H1 (cell line): ENCODE measurements at places on chromosomes 7 and 10.

DNA sequence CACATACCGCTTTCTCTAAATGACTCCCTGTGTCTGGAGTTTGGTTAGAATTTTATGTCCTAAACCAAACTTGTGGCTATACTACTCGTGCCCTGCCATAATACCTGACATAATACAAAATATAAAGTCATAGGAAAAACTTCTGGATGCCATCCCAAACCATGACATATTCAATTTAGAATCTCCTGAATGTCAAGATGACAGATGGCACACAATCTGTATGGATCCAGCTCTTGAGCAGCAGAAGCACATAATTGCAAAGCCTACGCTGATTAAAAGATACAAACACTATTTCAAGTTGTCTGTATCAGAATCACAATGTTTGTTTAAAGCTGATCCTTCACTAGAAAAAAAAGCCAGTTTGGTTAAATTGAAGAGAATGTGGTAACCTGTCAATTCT is 22.4 kb upstream of the CDC14C start:
- DNase-seq, result no peak

DNA sequence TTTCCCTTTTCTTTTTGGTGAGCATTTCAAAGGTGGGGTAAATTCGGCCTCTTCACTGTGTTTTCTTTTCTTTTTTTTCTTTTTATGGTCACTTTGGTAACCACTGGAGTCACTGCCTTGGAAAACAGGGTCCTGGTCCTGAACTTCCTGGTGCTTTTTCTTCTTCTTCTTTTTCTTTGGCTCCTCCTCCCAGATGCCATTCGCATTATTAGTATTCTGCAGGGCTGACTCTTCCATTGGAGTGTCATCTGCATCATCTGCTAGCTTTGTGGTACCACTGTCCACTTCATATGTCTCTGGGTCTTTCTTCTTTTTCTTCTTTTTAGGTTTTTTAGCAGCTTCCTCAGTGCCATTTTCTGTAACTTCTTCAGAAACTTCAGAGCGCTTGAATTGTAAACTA is 10.5 kb downstream of the POLR1F start:
- DNase-seq, result no peak

GRCh38 chr10:50318129-50318528 is 66.8 kb upstream of the ASAH2 start:
- no peak for DNase-seq

DNA sequence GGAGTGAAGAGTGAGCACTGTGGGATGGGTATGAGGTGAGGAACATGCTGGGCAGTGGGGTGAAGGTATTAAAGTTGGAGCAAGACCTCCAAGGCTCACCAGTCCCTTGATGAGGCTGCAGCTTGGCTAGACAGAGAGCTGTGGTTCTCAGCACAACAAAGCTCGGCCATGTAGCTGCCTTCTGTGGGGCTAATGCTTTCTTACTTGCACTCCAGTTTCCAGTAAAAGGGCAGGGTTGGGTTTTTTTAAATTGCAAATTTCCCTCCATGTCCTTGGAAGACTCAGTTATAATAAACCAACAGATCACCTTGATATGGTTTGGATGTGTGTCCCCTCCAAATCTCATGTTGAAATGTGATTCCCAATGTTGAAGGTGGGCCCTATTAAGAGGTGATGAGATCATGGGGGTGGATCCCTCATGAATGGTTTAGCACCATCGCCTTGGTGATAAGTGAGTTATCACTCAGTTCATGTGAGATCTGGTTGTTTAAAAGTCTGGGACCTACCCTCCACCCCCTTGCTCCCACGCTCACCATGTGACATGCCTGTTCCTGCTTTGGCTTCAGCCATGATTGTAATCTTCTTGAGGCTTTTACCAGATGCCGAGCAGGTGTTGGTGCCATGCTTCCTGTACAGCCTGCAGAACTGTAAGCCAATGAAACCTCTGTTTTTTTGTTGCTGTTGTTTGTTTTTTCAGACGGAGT is 55.9 kb downstream of the ATXN7L1 start:
- DNase-seq, result no peak

DNA sequence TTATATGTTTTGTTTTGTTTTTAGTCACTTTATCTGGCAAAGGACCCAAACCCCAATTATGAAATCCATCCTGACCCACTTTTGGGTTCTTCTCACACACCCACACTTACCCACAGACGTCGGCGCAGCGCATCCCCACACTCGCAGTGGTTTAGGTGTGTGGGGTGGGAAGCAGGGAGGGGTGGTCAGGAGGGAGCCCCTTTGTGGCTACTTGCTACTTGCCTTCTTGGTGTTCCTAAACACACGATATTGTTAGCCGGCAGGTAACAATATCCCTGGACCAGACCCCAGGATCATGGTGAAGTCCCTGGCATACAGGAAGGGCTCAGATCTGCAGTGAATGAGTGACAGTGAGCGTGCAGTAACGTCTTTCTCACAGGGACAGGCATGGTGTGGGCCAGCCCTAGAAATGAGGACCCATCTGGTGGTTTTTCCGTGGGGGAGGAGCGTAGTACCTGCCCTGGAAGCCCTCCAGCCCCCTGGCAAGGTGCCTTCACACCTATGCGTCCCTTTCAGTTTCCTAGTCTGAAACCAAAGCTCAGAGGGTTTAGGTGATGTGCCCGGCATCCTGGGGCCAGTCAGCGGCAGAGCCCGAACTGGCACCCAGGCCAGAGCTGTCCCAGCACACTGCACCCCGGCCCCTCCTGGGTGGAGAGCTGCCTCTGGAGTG is 4.4 kb downstream of the SPOCK2 start:
- DNase-seq, result no peak

DNA sequence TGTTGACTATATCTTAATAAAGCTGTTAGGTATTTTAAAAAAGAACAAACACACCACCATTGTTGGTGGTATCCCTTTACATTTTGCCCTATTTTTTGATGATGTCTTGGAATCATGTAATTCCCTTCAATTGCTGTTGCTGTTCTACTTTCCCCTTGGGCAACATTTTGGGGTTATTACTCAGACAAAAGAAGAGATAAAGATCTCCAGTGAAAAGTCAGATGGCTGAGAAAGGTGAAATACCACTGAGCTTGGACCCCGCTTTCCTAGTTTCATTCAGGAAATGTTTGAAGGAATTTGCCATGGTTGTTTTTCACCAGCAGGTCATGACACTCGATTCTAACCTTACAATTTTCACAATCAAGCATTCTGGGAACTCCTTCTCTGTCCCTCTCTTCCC is 84.6 kb downstream of the MACC1 start:
- no peak for DNase-seq

GRCh38 chr7:38185395-38186307 is 7.6 kb downstream of the STARD3NL start:
- no peak for DNase-seq

DNA sequence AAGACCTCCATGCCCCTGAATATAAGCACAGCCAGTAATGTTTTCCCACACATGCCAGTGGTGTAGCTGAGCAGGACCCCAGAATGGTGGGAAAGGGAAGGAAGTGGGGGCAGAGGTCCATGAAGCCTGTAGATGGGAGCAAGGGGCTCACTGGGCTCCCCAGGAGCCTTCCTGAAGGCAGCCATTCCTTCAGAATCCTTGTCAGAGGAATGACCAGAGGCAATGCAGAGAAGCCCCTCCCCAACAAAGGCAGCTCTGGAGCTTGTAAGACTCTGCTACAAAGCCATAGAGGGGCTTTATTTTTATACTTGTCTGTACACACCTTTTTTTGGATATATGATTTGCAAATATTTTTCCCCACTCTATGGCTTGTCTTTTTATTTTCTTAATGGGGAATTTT is 165.0 kb upstream of the TCF7L2 start:
- no peak for DNase-seq

- DNase-seq, result no peak
Observed at GRCh38 chr7:38169847-38170246, 8.2 kb upstream of the STARD3NL start.

DNA sequence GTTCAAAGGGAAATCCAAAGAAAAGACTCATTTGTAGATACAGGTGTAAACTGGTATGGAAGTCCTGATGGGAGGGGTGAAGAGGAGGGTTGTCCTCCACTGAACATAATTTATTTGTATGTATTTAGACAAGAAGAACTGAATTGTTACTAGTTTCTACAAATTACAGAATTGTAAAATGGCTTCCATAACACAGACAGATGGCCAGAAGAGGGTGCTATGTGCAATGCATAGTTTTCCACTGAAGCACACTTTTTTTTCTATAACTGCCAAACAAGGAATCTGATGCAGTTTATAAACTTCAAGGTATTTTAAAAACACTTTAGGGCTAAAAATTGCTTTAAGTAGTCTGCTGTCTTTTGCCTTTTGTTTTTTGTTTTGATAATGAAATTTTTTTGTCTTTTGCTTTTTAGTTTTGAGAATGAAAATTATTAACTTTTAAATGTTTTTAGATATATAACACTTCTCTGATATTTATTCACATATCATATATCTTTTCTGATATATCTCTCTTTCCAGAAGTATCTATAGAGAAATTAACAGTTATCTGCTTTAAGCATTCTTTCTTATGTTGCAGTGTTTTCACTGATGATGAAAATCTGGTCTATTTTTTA is 58.5 kb downstream of the PHYHIPL start:
- no peak for DNase-seq

GRCh38 chr10:91420868-91421267 is 10.7 kb downstream of the HECTD2 start:
- DNase-seq, result no peak

- DNase-seq, result no peak
Observed at GRCh38 chr10:60422809-60423208, 33.1 kb upstream of the ANK3 start.

DNA sequence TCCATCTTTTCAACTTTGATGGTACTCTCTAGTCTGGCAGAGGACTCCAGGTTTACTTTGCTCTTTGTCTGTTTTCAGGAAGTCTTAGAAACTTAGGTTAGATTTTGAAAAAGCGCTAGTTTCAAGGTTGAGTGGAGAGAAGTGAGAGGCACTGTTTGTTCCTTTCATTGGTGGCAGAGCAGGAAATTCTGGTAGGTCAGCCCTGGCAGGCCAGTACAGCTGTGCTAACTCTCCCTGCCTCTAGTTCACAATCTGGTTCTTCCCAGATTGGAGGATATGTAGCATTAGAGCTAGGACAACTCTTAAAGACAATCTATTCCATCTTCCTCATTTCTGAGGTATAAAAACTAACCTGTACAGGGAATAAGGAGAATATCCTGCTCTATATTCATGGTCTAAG is 160.9 kb upstream of the FZD1 start:
- DNase-seq, result no peak

DNA sequence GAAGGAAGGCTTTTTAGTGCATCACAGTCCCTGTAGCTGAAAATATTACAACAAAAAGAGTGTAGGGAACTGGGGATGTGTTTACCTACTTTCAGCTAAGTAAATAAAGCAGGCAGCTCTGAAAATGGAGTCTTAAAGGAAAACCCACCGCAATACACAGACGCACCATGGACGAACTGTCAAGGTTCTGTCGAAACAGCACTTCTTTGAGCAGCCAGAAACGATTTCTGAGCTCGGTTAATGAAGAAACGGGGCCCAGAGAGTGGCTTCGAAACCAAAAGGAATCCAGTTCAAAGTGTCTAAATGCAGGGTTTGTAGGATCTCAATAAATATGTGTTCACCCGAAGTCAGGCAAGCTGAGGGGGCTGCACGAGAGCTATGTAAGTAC is 275.4 kb upstream of the NEBL start:
- no peak for DNase-seq

DNA sequence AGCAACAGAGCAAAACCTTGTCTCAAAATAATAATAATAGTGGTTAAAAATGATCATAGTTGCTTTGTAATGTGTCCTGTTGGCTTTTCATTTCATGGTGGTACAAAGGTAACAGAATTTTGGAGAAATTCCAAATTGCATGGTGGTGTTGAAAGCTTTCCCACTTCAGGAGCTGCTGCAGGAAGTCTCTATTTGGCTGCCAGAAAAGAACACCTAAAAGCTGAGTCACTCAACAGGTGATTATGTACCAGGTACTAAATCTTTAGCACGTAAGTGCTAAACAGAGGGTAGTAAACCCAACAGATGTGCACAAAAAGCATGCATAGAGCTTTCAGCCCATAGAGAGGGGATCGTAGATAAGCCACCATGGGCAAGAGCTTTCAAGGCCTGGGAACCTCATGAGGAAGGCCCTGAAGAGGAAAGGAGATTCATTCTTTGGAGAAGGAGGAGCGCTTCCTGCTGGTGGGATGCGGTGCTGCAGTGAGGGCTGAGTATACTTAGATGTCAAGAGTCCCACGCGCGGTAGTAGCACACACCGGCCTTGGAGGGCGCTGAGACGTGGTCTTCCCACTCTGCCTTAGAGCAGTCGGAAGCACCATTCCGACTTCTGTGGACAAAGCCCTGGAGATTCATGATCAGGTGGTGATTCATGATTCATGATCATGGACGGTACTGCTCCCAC is 118.7 kb downstream of the RALA start:
- peak; percentile 98 for DNase-seq

GRCh38 chr10:97128516-97129154 is 57.1 kb downstream of the SLIT1 start:
- DNase-seq, result no peak

DNA sequence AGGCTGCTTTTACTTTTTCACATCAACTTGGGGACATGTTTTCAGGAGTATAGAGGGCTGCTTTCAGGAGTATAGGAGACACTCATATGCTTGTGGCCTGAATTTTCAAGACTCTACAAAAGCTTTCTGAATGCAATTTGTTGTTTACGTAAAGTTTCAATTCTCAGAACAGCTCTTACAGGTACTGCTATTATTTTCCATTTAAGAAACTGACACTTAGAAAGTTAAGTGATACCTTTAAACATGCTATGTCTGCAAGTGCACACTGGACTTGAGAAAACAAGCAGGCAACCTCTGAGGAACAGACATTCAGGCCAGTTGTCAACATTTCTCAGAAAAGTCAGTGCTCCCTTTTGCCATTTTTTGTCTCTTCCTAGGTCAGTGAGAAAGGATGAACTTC is 70.0 kb upstream of the PHYHIPL start:
- no peak for DNase-seq

DNA sequence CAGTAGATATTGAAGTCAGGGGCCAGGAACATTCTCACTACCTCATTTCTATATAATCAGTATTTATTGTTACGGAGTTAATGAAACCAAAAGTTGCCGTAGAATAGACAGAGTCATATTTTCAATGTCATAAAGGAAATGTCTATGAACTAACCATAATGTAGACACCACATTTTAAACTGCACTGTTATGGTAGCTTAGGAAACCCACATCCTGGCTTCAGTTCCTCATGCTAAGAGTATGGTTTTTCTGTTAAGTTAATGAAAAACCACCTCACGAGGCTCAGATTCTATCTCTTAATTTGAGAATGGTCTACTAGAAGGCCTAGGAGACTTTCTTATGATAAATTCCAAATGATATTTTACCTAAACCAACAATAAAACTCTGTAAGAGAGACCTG is 166.5 kb downstream of the TMEM26 start:
- no peak for DNase-seq

DNA sequence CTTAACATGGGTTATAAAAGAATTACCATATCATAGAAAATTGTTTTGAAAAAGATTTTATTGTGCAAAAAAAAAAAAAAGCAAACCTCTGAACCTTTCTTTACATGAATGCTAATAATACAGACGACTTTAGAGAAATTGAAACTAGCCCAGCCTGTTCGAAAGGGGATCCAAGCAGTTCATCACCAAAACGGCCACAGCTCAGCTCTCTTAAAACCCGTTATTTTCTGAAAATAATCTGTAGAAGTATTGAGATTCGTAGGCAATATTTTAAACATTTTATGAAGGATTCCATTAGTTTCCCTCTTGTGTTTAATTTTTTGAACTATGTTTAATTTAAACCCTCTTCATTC is 9.9 kb upstream of the GSAP start:
- no peak for DNase-seq
